ENCODE measurements at places on chromosomes 12 and 14.

DNA sequence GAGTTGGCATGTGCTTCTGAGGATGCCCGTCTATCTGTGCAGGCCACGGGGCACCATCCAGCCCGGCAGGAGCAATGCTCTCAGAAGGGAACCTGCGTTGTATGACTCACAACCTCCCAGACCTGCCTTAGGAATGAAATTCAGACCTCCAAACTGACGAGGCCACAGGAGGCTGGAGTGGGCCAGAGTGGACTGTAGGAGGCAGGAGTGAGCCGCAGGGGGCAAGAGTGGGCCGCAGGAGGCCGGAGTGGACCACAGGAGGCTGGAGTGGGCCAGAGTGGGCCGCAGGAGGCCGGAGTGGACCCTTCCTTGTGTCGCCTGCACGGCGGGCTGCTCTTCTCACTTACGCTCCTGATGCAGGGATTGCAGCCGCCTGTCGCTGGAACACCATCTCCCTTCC, 11.1 kb upstream of the FBRSL1 start:
- no peak for DNase-seq

- DNase-seq: no peak
These were observed 16.6 kb downstream of the SYNDIG1L start for GRCh38 chr14:74409441-74409840.

- DNase-seq: peak; percentile 38
These were observed 45.1 kb downstream of the GALNT9 start for GRCh38 chr12:132284071-132284826.

GRCh38 chr14:102015045-102015685, 50.8 kb downstream of the DYNC1H1 start:
- DNase-seq: peak; percentile 21

DNA sequence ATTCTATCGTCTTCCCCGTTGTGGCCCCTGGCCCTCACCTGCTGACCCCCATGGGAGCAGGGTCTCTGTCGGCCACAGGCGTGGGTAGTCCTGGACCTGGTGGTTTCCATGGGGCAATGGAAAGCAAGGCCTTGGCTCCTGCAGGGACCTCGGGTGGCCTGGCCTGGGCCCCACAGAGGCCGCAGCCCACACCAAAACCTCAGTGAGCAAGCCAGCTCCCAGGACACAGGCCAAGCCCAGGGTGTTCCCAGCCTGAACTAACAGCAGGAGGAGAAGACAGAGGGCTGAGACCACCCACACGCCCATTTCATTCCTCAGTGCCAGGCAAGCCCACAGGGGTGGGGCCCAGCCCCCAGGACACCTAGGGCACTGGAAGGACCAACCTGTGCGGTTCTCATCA, 16.9 kb downstream of the ABCB9 start:
- no peak for DNase-seq

- no peak for DNase-seq
These were observed 111.9 kb downstream of the GARIN6 start for GRCh38 chr12:99759444-99759843.

GRCh38 chr14:68577802-68578541, 214.9 kb downstream of the ZFP36L1 start:
- DNase-seq: peak; percentile 95

DNA sequence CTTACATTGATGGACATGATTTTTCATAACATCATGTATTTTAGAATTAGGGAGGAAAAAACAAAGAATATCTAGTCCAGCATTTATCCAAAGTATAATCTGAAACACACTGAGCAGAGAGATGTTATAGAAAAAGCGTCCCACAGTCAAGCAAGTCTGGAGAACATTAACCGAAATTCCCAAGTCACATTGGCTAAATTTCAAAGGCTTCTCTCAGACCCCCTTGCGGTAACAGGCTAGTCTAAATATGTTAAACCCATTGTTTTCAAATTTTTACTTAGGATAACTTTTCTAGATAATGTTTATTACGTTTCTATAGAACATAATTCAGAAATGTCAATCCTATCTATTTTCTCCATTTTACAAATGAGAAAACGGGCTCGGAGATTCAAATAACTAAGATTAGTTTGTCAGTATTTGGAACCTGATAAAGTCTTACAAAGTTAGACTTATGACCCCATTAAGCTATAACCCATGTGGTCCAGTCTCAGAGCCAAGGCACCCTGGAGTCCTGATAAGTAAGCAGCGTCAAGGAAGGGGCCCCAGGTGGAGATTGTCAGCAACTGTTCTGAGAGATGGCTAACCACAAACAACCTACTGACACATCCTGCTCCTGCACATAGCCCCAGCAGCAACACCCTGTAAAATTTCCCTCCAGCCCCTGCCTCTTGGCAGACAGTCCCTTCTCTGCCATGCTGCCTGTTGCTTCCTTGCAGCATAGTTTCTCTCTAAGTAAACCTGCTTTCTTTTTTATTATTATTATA, 220.6 kb upstream of the TMEM260 start:
- no peak for DNase-seq

Data from adipocyte (in vitro differentiated cells).